Stimulated activated CD8-positive, alpha-beta memory T cell treated with anti-CD3 and anti-CD28 coated beads, Interleukin-7, amount 100 ng/mL, for 1 hour (primary cell): ENCODE measurements at places on chromosomes 12 and 14.

- no peak for DNase-seq
Observed at GRCh38 chr14:50139192-50139591, 22.8 kb upstream of the VCPKMT start.

GRCh38 chr12:104672096-104672445, 215.3 kb downstream of the CHST11 start:
- DNase-seq, result no peak

GRCh38 chr14:92093320-92093719, 13.1 kb downstream of the ATXN3 start:
- no peak for DNase-seq

DNA sequence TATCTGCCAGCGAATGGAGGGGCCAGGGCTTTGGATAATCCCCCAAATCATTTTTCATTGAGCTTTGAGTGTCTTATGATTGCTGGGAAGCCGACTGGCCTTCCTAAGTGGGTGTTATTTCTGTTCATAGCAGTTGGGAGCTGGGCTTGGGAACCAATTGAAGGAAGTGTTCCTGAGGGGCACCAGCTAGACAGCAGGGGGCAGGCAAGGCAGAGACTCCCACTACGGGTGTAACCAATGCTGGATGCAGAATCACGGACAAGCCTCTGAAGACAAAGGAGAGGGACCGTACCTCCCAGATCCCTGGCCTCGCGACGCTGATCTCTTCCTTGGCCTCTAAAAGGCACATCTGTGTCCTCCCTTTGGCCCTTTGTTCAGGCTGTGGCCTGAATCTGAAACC, 149.0 kb upstream of the PRMT8 start:
- DNase-seq, result no peak

DNA sequence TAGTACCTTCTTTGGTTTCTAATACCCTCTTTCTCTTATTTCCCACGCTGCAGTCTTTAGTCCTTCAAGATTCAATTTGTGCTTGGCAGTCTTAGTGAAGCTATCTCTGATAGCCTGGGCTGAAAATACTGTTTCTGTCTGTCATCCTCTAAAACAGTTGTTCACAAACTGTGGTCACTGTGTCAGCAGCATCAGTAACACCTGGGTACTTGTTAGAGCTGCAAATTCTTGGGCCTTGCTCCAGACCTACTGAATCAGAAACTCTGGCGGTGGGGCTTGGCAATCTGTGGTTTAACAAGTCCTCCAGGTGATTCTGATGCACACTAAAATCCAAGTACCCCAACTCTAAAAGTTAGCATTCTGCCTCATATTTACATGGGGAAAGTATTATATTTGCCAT, 217.5 kb upstream of the SEL1L start:
- no peak for DNase-seq

DNA sequence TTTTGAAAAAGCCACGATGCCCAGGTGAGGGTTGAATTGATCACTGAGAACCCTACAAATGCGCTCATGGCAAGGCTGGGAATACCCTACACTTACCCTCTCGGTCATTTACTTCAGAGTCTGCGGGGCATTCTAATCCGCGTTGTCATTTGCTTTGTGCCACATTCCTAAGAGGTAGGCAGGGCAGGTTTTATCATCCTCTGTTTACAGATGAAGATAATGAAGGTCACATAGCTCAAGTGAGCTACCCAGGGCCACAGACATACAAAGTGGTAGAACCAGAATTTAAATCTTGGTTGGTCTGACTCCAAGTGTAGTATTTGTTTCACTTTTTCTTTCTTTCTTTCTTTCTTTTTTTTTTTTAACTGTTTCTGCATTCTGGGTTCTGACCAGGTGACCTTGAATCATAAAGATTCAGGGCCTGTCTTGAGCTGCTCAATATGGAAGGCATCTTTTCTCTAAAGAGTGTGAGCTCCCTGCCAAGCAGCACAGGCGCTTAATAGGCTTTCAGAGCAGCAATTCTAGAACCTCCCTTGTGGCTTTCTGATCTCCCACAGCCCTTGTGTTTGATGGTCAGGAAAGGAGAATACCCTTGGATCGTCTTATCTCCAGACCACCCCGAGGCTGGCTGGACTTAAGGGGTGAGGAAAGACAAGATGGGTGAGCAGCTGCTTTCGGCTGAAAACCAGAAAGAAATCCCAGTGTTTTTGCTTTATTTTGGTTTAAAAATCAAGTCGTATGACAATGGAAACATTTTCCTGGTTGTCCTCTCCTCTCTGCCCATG, 662 bp upstream of the BATF start:
- no peak for DNase-seq

- no peak for DNase-seq
Observed at GRCh38 chr12:20596061-20596460, 99.1 kb upstream of the SLCO1C1 start.

- DNase-seq, result no peak
Observed at GRCh38 chr12:103046154-103046553, 88.7 kb downstream of the ASCL1 start.

DNA sequence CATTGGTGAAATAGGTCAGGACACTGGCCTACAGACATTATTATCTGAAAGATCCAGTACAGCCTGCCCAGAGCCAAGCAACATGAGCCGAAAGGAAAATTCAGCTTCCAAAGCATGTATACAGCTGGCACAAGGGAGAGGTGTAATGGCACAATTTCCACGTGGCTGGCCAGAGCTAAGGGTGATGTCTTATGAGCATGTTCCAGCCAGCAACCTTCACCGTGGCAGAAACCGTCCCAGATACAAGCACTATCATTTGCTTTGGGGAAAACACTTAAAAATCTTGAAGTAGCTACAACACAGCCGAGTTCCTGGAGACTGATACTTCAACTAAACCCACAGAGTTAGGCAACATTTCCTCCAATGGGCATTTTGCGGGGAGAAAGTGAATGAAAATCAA, 44.5 kb downstream of the CORO1C start:
- DNase-seq, result no peak

DNA sequence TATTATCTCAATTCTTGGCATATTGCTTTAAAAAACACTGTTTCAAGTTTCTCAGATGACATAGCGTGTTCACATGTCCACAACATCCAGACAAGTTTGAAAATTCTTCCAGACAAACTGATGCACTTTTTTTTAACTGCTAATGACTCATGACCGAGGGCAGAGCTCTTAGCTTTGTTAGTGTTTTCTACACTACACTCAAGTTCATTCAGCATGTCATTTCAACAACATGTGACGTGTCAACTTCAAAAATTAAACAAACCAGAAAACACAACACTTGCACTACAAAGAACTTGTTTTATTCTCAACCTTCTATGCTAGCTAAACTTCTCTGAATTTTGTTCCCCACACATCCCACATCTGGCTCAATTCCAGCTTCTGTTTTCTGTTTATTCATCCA, 1186.3 kb upstream of the FLRT2 start:
- DNase-seq, result no peak

- DNase-seq, result no peak
Observed at GRCh38 chr12:22971701-22972191, 346.8 kb downstream of the ETNK1 start.

DNA sequence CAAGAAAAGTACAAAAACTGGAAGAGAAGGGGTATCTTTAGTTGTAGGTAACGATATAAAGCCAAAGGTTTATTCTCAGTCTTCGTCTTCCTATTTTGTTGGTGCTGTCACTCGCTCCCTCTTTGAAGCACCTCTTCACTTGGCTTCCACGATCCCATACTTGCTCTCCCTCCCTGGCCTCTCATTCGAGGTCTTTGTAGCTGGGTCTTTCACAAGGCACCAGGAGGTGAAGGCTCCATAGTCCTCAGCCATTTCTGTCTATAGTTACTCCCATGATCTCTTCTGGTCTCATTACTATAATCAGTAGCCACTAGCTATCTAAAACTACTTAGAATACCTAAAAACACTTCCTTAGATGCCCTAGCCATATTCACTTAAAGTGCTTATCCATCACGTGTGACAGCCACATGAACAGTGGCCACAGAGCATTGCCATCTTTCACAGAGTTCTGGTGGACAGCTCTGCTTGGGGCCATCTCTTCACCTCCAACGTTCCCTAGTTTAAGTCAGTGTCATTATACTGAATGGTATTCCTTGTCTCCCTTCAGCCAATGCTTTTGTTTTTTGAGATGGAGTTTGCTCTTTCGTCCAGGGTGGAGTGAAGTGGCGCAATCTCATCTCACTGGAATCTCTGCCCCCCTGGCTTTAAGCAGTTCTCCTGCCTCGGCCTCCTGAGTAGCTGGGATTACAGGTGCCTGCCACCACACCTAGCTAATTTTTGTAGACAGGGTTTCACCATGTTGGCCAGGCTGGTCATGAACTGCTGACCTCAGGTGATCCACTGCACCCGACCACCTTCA, 57.1 kb downstream of the ATP2A2 start:
- no peak for DNase-seq

- DNase-seq, result no peak
Observed at GRCh38 chr12:39605996-39606395, 13.6 kb downstream of the ABCD2 start.

GRCh38 chr12:114063435-114063834, 97.3 kb upstream of the RBM19 start:
- DNase-seq, result no peak

- peak; percentile 17 for DNase-seq
Observed at GRCh38 chr12:109714141-109714912, 702 bp downstream of the FAM222A start.

DNA sequence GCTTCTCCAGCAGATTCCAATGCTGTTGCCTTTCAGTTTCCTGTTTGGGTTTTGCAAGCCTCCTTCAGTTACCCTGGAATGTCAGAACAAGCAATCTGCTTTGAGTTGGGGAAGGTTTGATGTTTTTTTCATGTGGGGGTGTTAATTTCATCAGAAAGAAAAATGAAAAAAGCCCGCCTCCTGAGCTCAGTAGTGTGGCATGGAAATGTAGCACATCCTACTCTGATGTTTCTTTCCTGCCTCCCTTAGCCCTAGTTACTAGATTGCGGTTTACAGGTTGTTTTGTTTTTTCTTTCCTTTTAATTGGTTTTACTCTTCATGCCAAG, 22.6 kb downstream of the IFNG-AS1 start:
- DNase-seq, result no peak

DNA sequence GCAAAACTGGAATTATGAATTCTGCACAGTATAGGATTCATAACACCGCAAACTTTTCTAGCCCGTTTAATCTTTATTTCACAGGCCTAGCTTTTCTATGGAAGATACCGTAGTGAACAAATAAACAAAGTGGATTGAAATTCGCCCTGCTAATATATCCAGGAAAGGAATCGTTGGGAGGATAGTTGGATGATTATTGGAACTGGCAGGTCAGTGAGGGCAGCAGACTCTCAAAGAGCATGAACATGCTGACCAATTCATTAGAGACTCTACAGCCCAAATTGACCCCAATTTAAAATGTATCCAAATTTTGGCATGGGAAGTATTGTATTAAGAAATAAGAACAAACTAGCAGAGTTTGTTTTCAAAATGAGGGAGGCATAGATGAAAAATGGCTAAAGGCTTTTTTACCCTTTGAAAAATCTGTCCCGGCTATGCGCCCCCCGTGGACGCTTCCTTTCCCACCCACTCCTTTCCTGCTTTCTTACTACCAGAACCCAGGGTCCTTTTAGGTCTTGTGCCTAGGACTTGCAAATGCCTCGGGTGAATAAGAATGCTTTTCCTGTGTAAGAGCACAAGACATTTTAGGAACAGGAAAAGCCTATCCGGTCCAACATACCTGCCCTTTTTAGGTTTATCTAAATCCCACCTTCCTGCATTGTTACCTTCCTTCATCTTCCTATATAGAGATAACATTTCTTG, 84.6 kb upstream of the PTPRB start:
- DNase-seq, result no peak

DNA sequence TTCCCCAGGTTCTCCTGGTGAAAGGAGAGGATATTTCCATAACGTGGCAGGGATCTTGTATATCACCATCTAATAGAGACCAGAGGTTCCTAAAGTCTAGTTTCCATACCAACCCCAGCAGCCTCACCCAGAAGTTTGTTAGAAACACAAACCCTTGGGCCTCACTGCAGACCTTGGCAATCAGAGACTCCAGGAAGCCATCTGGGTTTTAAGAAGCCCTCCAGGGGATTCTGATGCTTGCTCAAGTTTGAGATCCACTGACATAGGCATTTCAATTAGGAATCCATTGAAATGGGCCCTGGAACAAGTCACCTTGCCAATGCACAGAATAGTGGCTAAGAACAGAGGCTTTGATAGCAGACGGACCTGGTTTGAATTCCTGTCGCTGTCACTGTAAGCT, 2.2 kb upstream of the CMKLR1 start:
- DNase-seq, result no peak

GRCh38 chr12:69676257-69677012, 22.7 kb downstream of the BEST3 start:
- no peak for DNase-seq

DNA sequence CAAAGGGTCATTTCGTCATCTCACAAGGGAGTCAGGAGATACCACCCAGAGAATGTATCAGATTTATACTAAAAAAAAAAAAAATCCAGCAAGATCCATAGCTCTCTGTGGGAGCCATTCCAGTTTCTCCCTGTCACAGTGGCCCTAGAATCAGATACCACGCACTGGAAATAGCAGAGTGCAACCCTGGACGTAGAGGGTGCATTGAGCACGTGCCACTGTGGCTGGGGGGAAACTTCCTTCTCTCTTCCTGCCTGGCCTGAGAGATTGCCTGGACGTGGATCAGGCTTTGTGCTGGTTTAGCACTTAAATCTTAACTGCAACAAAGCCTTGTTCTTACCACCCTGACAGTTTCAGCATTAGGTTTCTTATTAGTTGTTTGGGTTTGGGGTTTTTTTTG, 124.3 kb downstream of the FBXL14 start:
- DNase-seq, result no peak
